ENCODE measurements at places on chromosomes 7 and 10.

- no peak for DNase-seq
Measured at GRCh38 chr10:112981553-112981952, 31.5 kb downstream of the TCF7L2 start.

DNA sequence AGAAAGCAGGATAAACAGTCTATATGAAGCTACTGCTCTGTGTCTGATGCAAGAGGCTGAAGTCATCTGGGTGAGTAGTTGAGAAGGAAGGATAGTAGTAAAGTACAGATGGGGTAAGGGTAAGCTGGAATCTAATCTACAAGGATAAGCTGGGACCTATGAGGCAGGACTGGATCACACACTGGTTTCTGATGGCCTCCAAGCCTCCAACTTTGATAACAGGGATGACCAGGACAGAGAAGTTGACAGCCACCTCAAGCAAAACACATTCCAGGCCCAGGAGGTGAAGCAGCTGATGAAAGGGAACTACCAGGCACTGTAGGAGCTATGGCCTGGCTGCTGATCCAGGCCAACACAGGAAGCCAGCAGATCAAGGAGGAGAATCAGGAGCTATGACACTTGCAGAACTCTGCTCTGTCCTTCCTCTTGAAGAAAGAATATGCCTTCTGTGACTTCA is 278.1 kb upstream of the TMEM229A start:
- peak; percentile 15 for DNase-seq

- DNase-seq, result no peak
Measured at GRCh38 chr7:132065193-132065988, 509.0 kb upstream of the PODXL start.

DNA sequence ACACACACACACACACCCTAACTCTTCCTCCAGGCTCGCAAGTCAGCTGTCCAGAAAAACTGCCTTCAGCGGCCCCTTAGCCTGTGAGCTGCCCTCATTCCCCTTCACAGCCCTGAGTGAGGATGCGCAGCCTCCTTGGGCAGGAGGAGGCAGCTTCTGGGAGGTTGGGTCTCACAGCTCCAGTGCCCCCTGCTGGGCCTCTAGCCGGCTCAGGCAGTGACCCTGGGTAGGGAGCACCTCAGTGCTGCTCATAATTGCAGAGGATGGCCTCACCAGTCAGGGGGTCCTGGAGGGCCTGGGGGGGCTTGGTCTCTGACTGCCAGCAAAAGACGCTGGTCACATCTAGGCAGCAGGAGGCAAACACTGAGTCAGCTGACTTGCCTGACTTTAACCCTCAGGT is 43.7 kb downstream of the ZNF273 start:
- DNase-seq, result peak; percentile 62

DNA sequence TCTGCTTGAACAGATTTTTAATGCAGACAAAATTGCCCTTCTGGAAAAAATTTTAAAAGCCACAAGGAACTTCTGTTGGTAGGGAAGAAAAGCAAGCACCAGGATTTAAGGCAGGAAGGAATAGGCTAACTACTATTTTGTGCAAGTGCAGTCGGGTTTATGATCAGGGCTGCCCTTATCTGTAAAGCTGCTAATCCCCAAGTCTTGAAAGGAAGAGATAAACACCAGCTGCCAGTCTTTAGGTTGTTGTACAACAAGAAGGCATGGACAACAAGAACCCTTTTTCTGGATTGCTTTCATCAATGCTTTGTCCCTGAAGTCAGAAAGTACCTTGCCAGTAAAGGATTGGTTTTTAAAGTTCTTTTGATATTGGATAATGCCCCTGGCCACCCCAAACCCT is 40.7 kb downstream of the RALA start:
- no peak for DNase-seq

GRCh38 chr7:35261476-35262285 is 7.8 kb upstream of the TBX20 start:
- DNase-seq, result no peak

GRCh38 chr10:93385345-93385744 is 96.8 kb downstream of the MYOF start:
- DNase-seq, result no peak

DNA sequence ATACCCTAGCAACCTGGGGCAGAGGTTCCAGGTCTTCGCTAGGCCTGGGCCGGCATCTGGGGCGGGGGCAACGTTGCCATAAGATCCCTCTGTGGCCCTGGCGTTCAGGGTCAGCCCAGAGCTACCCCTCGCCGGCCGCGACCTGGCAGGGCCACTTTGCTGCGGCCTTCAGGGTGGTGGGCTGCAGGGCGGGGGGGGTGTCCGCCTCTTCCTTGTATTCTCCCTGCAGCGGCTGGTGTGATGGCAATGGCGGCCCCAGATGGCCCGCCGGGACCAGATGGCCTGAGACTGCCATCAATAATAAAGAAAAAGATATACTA is 539.2 kb upstream of the POT1 start:
- no peak for DNase-seq

GRCh38 chr7:5635461-5636445 is 145.7 kb downstream of the RNF216 start:
- DNase-seq, result peak; percentile 89

DNA sequence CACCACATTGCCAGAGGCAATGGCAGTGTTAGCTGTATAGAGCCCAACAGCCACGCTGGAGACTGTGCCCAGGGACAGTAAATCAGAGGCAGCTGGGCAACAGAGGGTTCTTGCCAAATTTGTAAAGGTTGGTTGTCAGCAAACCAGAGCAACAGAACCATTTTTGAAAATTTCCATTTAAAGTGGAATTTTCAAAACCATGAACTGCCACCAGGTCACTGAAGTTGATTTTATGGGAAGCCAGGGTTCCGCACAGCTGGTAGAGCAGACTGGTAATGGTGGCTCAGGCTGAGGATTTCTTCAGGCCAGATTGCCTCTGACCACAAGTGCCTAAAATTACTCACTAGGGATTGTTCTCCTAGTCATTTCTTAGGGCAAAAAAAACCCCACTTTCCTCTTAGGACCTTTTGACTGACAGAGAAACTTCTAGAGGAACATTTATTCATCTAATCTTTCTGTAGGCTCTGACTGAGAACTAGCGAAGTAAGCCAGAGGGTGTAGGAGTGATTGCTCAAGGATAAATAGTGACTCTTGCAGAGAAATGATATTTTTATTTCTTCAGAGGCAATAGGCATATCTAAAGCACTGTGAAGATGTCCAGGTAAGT is 342.4 kb downstream of the BBS9 start:
- DNase-seq, result no peak

GRCh38 chr10:104077663-104078151 is 8.0 kb downstream of the COL17A1 start:
- DNase-seq, result peak; percentile 49

DNA sequence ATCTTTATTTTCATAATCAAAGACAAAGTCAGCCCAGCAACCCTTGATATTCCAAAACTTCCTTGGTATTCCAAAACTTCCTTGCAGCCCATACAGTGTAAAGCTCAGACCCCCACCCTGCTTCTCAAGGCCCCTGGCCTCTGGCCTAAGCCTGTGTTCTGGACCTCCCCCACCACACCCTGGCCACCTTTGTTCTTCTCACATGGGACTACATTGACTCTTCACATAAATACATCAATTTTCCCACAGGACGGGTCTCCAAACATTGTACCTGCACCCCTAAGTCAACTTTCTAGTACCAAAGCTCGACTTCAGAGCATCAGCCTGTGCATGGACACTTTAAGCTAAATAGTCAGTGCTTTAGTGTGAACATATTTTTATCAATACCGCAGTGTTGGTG is 40.7 kb downstream of the DRGX start:
- no peak for DNase-seq

DNA sequence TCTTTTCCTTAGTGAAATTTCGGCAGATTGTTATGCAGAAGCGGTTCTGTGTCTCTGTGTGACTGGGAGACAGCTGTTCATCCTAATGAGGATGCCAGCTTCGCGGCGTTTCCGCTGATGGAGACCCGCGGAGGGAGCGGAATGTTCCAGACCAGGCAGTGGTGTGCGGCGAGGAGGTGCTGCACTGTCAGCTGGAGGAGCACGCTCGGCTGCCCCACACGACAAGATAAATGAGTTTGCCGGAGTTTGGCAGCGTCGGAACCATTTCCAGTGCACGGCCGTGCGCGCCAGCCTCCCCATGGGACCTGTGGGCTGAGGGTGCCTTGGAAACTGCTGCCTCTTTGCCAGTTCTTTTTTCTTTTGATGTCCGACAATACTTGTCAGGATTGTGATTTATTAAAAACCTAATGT is 64.6 kb downstream of the WDR37 start:
- no peak for DNase-seq

DNA sequence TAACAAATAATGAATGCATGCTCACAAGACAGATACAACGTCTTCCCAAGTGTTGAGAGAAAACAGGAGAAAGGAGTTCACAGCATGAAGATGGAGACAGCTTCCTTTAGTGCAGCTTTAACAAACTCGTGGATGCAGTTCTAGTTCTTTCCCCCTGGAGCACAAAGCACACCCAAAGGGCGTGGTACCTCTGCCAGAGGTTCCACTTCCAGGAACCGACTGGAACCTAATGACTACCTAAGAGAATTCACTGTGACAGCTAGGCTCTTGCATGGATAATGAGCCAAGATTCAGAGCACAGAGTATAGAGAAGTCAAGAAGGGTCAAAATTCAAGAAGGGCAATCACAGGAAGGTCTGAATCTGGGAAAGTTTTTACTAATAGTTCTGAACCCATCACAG is 673.2 kb downstream of the XPNPEP1 start:
- no peak for DNase-seq

GRCh38 chr10:102322914-102323313 is 72.6 kb upstream of the NFKB2 start:
- DNase-seq, result no peak

DNA sequence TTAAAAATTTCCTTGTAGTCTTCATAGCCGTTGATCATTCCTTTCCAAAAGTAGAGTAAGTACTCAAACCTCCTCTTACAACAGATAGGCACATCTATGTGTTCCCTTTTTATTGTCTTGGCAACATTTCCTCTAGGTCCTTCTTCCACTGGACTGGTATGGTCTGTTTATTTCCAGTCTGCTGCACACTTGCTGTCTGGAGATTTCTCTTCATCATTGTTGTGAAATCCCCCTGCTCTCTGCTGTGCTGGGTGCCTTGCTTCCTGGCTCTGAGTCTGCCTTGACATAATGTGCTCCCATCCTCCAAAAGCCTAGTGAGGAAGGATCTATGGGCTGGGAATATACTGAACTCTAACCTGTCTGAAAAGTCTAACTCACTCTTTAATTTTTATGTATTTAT is 545.3 kb upstream of the VSTM2A start:
- DNase-seq, result peak; percentile 76

DNA sequence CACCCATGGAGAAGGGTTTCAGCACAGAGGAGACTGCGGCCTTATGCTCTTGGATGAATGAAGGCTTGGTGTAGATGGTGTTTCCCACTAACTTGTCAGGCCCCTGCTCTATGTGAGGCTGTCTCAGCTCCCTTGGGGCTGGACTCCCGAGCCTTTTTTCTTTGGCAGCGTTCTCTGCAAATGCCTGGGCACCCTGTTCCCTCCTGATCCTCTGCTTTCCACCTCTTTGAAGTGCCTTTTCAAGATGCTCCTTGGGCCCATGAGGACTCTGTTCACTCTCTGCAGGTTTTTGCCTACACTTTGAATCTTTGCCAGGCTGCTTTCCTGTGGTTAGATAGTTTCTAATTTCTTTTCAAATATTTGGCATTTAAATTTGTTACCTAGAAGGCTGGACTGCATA is 6.8 kb upstream of the ACBD5 start:
- no peak for DNase-seq

DNA sequence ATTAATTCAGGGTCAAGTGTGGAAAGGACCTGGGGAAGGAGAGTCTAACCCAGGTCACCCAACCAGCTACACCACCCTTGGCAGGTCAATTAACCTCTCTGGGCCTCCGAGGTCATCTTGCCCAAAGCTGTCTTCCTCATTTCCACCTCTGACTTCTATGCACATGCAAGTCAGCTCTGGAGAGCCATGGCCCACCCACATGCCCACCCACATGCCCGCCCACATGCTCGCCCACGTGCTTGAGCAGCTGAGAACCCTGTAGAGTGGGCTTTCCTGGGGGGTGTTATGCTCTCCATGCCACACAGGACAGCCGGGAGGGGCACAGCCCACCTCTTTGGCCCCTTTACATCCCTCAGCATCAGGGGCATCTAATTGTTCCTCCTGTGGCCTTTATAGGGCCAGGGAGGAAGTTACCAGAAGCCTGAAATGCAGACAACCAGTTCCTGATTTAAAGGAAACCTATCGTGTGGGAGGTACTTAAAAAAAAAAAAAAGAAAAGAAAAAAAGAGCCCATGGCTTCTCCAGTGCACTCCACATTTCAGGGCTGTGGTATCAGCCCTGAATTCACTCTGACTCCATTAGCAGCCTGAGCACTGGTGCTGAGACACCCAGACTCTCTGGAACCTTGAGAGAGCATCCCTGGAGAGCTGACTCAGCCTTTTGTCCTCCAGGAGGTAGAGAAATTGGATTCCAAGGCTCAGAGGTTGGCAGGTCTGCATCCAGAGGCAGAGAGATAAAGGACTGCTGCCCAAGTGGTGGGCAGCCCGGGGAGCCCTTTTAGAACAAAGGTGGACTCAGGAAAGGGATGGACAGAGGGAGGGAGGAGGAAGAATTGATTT is 176.2 kb upstream of the ZMIZ1 start:
- peak; percentile 44 for DNase-seq

- DNase-seq, result peak; percentile 81
Measured at GRCh38 chr7:50782375-50783208, at the start of gene GRB10. Gene GRB10, minus strand, starts transcription at chr7:50782896. Its CDS starts 50,574 bp downstream, at chr7:50732322.

GRCh38 chr7:85052056-85052737 is 134.7 kb downstream of the SEMA3D start:
- no peak for DNase-seq

DNA sequence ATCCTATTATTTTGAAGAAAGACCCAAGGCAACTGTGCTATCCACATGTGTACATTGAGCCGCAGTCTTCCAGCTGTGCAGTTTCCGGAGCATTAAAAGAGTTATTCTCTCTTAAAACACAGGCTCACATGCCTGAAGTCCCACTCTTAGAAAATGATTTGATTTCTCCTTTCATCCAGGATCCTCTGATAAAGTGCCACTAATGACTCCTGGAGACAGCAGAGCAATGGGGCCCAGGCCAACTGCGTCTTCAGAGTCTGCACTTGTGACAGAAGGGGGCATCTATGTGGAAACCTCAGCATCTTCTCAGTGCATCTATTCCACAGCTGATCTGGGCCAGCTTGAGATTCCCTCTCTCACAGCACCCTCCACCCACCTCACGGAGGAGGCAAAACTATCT is 482.1 kb upstream of the AKR1E2 start:
- DNase-seq, result no peak

Data from NCI-H69 (cell line).